ENCODE measurements at places on chromosomes 16 and 17.

DNA sequence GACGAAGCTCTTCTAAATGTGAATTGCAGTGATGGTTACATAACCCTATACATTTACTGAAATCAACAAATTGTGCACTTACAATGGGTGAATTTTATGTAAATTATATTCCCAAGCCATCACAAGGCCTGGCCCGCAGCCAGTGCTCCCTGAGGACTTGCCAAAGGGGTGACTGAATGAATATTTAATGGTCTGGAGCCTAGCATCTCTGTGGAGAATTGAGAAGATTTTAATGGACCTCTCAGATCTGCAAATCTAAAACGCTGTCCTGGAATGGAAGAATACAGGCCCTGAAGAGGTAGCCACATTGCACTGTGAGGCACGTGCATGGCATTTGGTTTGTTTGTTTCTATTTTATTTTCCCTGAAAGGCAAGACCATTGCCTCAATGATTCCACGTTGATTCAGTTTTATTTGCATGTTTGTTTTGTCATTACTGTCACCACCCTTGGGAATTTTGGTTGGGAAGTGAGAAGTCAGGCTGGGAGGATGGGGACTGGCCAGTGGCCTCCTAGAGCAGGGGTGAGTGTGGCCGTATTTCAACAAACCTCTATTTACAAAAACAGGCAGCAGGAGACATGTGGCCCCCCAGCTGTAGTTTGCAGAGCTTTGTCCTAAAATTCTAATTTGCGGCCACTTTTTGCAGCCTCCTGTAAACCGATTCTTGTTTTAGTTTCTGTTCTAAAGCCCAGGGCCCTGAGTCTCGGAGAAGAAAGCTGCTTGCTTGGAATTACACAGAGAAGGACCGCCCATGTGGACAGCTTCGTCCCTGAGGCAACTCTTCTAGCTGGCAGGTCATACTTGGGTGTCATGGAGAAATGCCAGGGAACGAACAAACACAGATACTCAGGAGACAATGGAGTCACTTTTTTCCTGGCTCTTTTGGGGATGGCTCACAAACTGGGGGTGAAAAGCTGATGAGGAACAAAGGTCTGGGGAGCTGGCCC is 40.5 kb upstream of the GCSH start:
- DNase-seq: no peak

GRCh38 chr17:81461607-81462500 is 50.7 kb downstream of the ACTG1 start:
- DNase-seq: no peak

DNA sequence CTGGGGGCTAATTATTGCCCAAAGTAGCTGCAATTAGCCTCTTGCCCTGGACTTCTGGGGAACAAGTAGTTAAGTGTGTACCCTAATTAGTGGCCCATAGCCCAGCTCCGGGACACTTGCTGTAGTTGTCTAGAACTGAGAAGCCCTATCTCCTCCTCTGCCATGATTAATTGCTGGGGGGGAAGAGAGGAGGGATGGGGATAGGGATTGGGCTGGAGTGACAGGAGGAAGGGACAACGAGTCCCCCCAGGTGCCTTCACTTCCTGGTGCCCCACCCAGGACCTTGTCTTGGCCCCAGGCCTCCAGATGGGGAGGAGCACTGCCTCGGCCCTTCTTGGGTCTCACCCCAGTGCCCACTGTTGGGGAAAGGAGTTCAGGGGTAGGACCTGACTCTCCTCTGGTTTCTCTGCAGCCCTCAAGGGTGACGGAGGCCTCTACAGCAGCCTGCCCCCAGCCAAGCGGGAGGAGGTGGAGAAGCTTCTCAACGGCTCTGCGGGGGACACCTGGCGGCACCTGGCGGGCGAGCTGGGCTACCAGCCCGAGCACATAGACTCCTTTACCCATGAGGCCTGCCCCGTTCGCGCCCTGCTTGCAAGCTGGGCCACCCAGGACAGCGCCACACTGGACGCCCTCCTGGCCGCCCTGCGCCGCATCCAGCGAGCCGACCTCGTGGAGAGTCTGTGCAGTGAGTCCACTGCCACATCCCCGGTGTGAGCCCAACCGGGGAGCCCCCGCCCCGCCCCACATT is 17.4 kb downstream of the NGFR start:
- no peak for DNase-seq

DNA sequence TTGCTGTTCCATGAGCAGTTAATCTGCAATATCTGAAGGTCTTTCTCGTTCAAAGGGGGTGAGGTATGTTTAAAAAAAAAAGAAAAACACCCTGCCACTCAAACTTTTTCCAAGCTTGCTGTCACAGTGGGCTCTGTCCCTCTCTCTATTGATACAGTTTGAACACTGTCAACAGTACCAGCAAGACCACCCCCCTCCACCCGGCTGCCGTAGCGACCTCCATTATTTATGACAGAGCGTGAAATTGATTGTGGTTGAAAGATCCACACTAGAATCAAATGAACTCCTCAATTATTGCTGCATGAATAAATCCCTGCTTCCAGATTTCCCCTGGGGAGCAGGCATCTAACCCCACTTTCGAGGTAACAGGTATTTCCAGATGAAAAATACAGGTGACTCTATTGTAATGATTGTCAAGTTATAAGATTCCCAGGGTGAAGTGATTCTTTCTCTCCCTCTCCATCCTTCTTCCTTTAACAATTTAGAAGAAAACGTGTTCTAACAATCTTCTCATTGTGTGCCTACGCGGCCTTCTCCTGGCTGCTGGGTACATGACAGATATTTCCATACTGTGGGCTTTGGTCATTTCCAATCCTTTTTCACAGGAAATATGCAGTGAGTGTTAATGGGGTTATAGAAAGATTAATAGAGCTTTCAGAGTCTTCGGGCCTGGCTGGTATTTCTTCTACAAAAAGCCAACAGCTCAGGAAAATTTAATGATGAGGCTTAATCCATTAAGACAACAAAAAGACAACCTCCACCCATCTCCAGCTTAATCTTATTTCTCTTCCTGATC is 135.7 kb upstream of the C16orf82 start:
- DNase-seq: no peak

- no peak for DNase-seq
Measured at GRCh38 chr16:72291531-72291981, 119.6 kb upstream of the PMFBP1 start.

DNA sequence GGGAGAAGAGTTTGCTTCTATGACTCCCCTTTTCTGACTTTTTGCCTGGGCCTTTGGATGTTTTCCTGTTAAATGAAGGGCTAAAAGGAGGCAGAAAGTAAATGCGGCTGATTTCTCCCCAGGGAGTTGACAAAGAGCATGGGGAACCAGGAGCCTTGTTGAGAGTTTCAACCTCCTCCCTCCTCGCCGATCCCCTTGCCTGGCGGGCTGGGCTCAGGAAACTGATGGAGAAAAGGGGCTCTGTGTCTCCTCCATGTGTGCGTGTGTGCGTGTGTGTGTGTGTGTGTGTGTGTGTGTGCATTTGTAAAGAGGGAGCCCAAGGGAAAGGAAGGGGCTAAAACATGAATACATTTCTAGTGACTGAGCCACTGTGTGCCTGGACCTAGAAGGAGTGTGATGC is 94.5 kb downstream of the ZDHHC7 start:
- no peak for DNase-seq

DNA sequence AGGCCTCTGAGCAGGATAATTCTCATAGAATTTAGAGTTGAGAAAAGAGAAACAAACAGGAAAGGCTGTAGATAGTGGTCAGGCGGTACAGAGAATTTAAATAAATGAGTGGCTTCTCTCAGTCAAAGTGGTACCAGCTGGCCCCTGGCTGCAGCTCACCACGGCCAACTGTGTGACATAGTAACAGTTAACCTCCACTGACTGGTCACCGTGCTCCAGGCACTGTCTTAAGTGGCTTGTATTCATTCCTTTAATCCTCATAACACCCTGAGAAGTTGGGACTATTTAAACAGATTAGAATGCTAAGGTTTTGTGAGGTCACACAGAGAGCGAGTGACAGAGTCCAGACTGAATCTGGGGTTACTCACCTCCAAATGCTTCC is 108.9 kb downstream of the GNAO1 start:
- DNase-seq: no peak

GRCh38 chr16:25192096-25192495 is 24.7 kb upstream of the AQP8 start:
- no peak for DNase-seq

DNA sequence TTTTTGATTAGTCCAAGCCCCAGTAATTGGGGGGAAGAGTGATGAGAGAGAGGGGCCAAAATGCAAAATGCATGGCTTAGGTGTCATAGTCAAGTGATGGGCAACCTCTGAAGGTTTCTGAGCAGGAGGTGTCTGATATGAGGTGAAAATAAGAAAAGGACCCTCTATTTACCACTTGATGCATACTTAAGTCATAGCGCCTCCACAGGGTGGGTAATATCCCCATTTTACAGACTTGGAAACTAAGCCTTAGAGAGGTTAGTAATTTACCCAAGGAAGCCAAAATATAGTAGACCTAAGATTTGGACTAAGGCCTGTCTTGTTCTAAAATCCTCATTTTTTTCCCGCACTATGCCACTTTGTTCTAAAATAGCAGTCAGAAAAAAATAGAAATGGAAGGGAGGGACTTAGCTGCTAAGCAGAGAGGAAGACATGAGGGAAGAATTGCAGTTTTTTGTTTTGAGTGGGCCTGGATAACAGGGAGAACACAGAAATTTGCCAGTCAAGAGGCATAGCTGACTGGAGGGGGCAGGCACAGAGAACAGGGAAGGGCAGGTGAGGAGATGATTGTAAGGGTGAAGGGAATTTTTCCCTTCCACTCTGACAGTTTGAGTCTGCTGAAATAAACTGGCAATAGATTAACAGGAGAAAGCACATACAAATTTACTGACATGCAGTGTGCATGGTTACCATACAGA is 2.3 kb upstream of the GRB2 start:
- peak; percentile 23 for DNase-seq

DNA sequence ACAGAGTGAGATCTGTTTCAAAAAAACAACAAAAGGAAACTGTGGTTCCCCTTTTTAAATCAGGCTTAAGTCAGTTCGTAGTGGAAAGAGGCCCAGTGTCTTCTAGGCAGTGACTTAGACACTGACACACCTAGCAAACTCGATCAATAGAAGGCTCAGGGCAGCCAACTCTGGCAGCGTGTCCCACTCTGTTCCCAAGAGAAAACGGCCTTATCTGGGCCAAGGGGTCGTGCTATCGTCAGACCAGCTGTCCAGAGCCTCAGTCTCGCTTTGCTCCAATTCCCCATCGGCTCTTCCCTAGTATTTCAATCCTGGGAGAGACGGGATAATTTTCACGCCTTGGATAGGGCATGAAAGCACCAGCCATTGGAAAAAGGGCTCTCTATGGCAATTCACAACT is 72.9 kb downstream of the SLC5A11 start:
- no peak for DNase-seq

GRCh38 chr17:19338031-19338990 is 24.2 kb downstream of the B9D1 start:
- peak; percentile 55 for DNase-seq

GRCh38 chr17:49741009-49741691 is 22.8 kb downstream of the FAM117A start:
- no peak for DNase-seq

DNA sequence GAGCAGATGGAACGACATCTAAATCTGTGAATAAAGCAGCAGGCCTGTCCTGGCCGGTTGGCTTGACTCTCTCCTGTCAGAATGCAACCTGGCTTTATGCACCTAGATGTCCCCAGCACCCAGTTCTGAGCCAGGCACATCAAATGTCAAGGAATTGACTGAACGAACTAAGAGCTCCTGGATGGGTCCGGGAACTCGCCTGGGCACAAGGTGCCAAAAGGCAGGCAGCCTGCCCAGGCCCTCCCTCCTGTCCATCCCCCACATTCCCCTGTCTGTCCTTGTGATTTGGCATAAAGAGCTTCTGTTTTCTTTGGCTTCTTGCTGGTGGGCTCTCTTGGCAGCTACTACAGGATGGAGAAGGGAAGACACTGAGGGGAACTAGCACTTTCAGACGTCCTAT is 4.1 kb upstream of the RSAD1 start:
- no peak for DNase-seq

- peak; percentile 88 for DNase-seq
Measured at GRCh38 chr17:27577884-27578717, 52.9 kb upstream of the LGALS9 start.

DNA sequence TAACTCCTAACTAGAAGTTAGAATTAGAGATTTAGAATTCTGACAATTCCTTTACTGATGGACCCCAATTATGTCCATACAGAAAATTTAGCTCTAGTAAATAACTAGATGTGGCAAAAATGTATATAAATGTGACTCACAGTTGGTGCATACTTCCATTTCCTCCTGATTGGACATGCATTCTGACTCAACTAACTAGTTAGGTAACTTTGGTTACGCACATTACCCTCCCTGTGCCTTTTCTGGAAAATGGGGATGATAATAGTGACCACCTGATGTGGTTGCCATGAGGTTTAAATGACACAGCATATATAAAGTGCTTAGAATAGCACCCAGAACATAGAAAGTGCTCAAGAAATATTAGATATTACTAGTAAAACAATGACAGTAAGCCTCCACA is 550.0 kb upstream of the SALL1 start:
- DNase-seq: no peak
